Stomach (tissue), 19 donors: ENCODE measurements at places on chromosomes 1 and 21. TPM values are rescaled to one million over a fixed set of nuclear protein-coding genes. Genes with fewer than 3 reads are reported as not detected.
A peak's percentile ranks its signal among the peaks of the same experiment; 100 is the strongest.

- no peak for DNase-seq
Measured at GRCh38 chr1:118388301-118388959, 203.4 kb upstream of the SPAG17 start.

The CRNN gene
- not detected for total RNA-seq

The OR2T33 gene
- total RNA-seq: not detected

DNA sequence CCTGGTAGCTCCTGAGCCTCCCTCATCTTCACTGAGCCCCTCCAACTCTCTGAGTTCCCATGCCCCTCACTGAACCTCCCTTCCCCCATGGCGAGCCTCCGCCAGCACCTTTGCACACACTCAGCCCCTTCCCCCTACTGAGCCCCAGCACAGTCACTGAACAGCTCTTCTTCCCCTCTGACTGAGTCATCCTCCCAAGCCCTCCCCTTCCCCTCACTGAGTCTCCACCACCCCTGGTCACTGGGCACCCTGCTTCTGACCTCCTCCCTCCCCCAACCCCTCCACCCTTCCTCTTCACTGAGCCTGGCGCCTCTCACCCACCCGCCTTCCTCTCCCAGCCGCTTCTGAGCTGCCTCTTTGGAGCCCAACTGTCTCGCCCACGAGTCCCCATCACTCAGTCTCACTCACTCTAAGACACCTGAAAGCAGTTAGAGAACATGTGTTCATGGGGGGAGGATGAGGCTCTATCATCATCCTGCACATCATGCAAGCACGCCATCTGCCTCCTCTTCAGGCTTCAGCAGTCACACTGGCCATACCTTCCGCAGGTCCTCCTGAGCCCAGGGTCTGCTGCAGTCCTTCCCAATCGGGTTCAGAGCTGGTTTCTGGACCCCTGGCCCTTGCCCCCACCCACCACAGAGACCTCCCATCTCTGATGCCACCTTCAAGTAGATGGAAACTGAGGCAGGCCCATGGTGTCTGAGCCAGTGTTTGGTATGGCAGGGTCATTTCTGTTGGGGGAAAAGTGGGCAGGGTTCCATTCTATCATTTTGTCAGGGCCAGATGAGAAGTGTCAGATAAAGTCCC is 2.0 kb upstream of the TRNP1 start:
- DNase-seq: peak; percentile 53

- no peak for DNase-seq
Measured at GRCh38 chr1:155897746-155898145, 13.4 kb downstream of the RIT1 start.

DNA sequence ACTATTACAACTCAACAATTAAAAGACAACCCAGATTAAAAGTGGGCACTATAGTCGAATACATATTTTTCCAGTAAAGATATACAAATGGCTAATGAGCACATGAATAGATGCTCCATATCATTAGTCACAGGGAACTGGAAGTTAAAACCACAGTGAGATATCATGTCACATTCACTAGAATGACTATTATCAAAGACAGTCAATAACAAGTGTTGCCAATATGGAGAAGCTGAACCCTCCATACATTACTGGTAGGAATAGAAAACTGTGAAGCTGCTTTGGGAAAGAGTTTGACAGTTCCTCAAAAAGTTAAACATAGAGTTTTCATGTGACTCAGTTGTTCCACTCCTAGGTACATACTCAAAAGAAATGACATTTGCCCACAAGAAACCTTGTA is 30.6 kb upstream of the MRPS6 start:
- no peak for DNase-seq

DNA sequence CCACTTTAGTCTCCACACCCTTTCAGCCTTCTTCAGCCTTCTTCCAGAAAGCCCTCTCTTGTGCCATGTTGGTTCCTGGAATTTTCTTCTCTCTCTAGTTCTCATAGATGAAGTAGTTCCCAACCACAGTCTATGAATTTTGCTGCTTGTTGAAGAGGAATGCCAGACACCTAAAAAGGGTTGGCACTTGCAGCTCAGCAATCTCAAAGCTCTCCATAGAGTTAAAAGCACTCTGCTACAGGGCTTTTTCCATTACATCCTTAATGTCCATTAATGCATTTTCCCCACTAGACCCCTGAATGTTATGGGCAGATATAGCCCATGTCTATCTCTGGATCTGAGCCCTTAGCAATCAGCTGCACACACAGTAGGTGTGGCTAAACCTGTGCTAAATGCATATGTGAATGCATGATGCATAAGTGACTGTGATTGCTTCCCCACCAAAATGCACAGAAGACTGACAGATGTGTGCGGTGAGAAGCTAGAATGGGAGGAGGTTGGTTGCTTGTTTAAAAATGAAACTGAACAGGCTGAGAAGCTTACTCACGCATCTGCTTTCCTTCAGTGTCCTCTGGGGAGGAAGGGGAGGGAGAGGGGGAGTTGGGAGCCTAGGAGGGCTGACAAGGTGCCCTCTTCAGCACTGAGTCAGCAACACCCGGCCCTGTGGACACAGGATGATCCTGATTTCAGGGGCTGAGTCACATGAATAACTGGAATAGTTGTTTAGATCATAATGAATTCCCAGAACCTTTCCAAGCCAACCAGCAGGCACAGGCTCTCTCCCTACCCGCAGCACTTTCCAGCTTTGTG is 146.1 kb upstream of the FGGY start:
- peak; percentile 85 for DNase-seq

The NKAIN1 gene
- not detected for total RNA-seq

GRCh38 chr21:33203371-33203724 is 26.4 kb upstream of the IFNAR2 start:
- DNase-seq: no peak

GRCh38 chr1:217910791-217911320 is 279.7 kb downstream of the SPATA17 start:
- no peak for DNase-seq

The LRP8 gene
- total RNA-seq: 3.5 TPM

DNA sequence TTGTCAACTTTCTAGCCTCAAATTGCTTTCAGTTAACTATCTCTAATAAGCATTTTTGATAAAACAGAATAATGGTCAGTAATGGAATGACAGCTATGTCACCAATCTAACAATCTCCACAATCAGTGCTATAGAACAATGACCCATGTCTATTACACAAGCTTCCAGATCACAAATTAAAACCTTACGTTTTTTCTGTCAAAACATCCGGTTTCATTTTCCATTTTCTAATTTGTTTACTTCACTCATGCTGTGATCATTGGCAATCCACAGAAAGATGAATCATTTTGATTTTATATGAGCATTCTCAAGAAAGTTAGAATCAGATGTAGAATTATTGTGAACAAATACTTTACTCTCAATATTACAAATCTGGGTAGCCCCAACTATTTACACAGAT is 80.3 kb downstream of the KCNT2 start:
- DNase-seq: no peak

The ITSN1 gene
- 60.1 TPM for total RNA-seq

The COL11A1 gene
- not detected for total RNA-seq

The TMEM183A gene
- 51.3 TPM for total RNA-seq
